Brain (organoid and tissue), 16 donors: ENCODE measurements at places on chromosomes 4 and X.

GRCh38 chr4:99633772-99634171 lies 23.9 kb downstream of the C4orf54 start:
- no peak for DNase-seq

GRCh38 chr4:175325230-175325629 lies 407.1 kb downstream of the ADAM29 start:
- DNase-seq, result no peak

GRCh38 chr4:35562861-35563260 lies 681.5 kb downstream of the ARAP2 start:
- DNase-seq, result no peak

DNA sequence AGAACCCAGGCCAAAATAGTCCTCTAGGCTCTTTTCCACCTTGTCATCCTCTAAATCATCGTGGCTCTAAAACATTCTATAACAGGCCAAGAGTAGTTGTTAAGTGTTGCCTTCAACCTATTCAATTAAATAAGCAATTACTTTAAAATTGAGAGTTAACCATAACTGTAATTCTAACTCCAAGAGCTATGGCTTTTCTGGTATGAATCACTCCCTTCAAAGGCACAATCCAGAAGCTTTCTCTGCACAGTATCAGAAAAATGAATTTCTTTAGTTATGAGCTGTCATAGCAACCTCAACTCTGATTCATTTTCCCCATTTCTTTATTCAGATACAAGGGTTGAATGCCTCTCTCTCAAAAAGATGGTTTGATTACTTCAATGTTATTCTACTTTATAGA lies 21.7 kb downstream of the INPP4B start:
- no peak for DNase-seq

DNA sequence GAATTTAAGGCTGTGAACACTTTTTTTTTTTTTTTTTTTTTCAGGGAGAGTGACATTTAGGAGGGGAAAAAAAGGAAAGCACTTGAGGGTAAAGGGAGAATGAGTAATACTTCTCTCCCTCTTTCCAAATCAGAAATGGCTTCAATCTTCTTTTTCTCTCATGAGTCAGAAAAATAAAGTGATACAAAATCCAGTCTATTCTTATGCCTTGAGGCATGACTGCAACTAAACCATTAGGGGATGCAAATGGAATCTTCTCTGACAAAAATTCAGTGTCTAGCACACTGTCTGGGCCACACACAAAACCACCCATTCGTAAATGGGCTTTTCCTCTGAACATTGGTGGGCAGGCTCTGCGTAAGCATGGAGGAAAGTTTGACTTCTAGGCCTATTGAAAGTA lies 46.7 kb upstream of the POU4F2 start:
- DNase-seq, result no peak

- no peak for DNase-seq
Measured at GRCh38 chr4:145709843-145710242, 29.9 kb downstream of the C4orf51 start.

DNA sequence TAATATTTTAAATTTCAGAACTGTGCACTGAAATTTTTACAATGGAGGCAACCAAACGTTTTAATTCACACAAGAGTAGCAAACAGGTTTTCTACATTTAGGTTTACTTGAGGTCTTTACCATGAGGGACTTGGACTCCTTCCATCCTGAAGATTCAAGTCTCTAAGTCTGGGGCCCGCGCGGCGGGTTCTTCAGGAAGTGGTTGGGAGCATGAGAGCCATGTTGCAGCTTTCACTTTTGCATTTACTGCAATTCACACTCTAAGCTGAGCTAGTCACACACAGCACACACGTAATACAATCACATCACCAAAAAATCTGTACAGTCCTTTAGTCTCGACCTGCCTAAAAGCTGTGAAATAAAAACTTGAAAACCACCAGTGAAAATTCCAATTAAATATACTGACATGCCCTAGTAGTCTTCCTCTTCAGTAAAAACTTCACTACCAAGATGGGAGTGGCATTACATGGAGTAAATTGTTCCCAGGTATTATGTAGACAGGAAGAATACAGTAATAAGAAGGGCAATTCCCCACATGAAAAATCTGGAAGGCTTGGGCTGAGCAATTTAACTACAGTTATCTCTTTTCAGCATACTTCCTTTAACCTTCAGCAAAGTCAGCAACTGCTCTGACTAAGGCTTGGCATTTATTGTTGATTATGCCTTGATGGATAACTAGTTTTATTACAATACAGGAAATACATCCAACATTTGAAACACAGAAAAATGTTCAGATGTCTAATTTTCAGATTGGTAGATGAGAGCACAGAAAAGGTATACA lies 571.1 kb upstream of the DIPK2B start:
- DNase-seq, result no peak

- no peak for DNase-seq
Measured at GRCh38 chrX:26822448-26822847, 606.5 kb downstream of the MAGEB5 start.

GRCh38 chrX:107102980-107103379 lies 15.6 kb downstream of the RBM41 start:
- peak; percentile 2 for DNase-seq

- peak; percentile 76 for DNase-seq
Measured at GRCh38 chr4:4677556-4678522, 136.0 kb upstream of the STX18 start.

DNA sequence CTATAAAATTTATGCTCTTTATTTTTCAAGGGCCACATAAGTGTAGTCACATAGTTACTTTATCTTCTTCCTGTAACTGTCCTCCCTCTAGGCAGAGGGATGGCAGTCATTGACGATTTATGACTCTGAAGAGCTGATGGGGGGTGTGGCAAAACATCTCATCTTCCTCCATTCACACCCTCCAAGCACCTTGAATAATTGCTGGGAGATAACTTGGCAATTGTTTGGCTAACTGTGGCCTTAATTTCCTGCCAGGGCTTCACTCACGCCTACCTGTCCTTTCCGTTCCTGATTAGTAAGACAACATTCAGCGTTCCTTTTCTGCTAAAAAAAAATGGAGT lies 329.2 kb downstream of the ARHGAP10 start:
- DNase-seq, result no peak

GRCh38 chrX:95628796-95629195 lies 1055.8 kb upstream of the DIAPH2 start:
- DNase-seq, result no peak

GRCh38 chrX:72253686-72254085 lies 14.9 kb upstream of the ERCC6L start:
- DNase-seq, result no peak

- DNase-seq, result peak; percentile 57
Measured at GRCh38 chrX:123860983-123861382, 1.1 kb downstream of the XIAP start.

GRCh38 chrX:41921492-41922430 lies 1.6 kb downstream of the CASK start:
- peak; percentile 64 for DNase-seq

DNA sequence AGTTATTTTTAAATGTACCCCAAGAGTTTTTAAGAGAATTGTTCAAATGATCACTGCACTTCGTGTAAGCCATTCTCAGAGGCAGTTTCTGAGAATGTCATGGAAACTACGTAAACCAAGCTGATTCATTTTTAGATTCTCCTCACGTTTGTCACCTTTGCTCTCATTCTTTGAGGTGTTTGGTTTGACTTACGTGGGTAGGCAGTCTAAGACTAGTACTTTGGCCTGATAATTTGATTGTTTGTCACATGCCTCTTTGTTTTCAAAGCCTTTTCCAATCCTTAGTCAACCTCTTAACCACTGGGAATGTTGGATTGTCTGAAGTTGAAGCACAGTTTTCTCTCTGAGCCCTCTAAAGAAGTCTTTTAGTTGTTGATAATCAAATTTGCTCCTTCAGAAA lies 10.5 kb downstream of the SEPTIN11 start:
- no peak for DNase-seq

- no peak for DNase-seq
Measured at GRCh38 chr4:47619691-47620090, 134.6 kb downstream of the ATP10D start.

DNA sequence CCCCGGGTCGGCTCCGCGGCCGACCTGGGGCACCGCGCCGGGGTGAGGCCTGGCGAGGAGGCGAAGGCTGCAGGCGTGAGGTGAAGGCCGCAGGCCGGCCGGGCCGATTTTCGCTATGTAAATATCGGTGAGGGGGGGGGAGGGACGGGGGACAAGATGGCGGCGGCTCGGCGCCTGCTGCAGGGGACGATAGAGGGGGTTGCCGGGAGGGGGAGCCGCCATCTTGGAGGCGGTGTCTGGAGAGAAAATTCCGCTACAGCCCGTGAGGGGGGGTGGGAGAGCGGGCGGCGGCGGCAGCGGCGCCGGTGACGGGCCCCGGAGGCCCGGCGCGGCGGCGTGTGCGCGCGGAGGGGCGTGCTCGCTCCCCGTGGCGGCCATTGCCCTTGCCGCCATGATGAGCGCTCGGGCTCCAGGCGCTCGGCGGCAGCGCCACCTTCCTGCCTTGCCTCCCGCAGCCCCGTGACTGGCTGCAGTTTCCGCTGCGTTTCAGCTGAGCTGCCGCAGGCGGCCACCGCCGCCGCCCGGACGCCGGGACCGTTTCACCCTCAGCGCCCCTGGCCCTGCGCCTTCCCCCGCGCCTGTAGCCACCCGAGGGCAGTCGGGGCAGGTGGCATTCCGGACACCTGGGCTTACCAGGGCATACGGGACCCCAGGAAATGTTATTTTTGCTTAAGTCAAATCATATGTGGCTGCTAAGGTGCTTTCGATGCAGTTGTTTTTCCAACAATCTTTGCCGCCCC lies 692 bp downstream of the ZFX start:
- DNase-seq, result peak; percentile 95

- DNase-seq, result no peak
Measured at GRCh38 chrX:23575281-23575680, 92.0 kb upstream of the PRDX4 start.

DNA sequence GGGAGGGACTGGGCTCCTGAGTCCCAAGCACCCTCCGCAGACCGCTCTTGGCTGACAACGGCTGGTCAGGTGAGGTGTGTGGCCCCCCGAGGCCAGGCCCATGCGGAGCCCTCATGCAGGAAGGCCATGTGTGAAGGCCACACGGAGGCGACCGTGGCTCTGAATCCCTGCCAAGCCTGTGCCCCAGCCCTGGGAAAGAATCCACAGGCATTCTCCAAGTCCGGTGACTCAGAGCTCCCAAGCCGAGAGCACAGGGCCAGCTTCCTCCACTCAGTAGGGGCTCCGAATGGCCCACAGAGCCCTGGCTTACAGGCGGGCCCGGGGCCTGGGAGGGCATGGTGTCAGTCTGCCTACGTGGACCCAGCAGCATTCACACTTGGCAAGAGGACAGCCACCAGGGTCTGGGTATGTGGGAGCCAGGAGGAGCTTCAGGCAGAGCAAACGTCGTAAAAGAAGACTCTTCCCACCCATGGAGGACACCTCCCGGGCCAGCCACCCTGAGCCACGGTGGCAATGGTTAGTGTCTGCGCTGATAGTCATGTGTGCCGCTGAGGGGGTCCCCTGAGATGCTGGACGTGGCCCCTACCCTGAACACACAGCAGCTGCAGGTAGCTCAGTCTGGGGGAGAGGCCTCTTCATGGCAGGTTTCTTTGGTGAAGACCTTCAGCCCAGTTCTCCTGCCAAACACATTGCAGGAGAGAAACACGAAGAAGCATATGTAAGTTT lies 105.7 kb downstream of the PSAPL1 start:
- no peak for DNase-seq

- DNase-seq, result peak; percentile 91
Measured at GRCh38 chr4:212438-213188, 88.3 kb downstream of the ZNF718 start.

- DNase-seq, result no peak
Measured at GRCh38 chrX:110415440-110416170, 57.0 kb downstream of the RTL9 start.

DNA sequence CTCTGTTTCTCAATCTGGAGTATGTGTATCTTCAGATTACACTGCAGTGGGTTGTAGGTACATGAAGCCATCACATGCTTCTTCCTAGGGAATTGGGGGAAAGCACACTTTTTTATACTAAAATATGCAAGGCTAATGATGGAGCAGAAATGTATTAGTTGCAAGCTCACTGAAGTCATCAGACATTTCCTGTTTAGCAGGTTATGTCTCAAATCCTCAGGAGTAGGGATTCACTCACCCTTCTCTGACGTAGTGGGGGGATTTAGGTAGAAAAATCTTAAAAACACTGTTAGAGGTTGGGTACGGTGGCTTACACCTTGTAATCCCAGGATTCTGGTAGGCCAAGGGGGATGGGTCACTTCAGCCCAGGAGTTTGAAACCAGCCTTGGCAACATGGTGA lies 128.4 kb upstream of the GPC4 start:
- DNase-seq, result no peak
